ENCODE measurements at places on chromosomes 16 and 17.

GRCh38 chr16:86496929-86497461 is 13.3 kb upstream of the FOXF1 start:
- DNase-seq: no peak

DNA sequence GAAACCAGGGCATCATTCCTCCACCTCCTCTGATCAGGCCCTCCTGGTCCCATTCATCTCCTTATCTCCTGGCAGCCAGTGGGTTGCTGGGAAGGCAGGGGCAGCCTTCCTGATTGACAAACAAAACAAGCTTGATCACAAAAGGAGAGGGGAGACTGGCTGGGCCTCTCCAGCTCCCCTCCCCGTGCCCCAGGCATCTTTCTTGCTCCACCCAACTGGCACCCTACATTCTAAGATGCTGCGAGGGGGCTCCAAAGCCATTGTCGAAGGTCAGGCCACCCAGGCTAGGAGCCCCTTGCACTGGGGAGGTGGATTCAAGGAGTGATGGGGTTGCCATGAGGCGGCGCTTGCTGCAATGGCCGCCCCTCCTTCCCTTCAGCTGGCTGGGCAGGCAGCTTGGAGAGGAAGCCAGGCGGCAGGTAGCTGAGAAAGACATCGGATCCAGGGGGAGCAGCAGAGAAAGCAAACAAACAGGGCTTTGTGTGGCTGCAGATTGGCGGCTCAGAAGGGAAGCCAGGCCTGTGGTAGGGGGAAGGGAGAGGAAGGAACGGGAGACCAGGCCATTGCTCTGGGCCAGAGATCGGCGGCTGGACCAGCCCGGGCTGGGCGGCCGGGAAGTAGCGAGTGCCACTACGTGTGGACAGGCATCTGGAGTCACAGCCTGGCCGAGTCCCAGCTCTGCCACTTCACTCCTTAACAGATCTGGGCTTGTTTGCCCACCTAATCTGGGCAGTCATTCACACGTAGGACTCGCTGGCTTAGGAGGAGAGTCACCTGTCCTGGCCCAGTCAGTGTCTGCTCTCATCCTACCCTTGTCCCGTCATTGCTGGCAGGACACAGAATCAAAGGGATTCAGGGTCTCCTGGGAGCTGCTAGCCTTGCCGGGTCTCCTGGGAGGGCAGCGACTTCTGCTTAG is 12.3 kb downstream of the RAI1 start:
- DNase-seq: no peak

- no peak for DNase-seq
These were observed 55.4 kb downstream of the TNRC6C start for GRCh38 chr17:78013683-78014467.

DNA sequence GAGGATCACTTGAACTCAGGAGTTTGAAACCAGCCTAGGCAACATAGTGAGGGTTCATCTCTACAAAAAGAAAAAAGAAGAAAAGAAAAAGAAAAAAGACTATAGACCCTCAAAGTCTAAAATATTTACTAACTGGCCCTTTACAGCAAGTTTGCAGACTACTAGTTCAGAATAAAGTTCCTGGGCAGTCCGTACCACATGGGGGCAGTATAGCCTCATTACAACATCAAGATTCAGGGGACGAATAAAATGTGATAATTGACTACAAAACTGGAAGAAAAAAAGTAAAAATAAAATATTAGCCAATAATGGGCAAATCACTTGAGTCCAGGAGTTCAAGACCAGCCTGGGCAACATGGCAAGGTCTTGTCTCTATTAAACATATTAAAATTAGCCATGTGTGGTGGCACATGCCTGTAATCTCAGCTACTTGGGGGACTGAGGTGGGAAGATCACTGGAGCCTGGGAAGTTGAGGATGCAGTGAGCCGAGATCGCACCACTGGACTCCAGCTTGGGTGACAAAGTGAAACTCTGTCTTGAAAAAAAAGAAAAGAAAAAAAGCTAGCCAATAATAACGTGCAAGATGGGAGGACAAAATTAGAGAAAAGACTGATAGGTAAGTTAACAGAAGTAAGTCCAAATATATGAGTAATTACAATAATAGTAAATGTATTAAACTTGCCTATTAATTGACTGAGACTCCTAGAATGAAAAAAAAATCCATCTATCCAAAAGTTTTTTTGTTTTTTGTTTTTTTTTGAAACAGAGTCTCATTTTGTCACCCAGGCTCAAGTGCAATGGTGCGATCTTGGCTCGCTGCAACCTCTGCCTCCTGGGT is 129.4 kb upstream of the SEC14L1 start:
- no peak for DNase-seq

Data from activated T-helper 2 cell treated with anti-CD3 and anti-CD28 coated beads, Interferon-gamma antibody, Interleukin-2, Interleukin-4, amounts not matched to agents 10 μg/mL and 5 μg/mL and 100 μg/mL, durations not matched to agents 14 hours and 24 hours and 36 hours (primary cell).